ENCODE measurements at places on chromosomes 5 and 9.

DNA sequence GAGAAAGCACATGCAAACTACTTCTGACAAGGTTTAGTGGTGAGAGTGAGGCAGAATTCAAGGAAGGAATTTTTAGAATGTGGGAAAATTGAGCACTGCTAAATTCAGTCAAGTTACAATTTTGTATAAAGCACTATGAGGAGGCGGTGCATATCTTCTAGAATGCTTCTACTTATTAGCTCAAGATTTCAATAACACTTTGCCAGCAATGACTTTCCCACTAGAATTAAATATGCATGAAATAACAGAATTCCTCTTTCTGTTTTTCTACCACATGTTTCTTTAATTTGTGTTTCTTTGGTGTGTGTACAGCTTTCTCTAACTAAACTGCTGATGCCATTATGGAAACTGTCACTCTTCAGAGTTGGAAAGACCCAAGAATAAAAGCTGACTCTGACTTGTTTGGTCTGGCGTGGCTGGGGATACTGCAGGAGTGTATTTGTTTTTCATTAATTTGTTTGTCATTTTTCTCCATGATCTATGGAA lies 163.5 kb downstream of the ARSB start:
- no peak for DNase-seq

DNA sequence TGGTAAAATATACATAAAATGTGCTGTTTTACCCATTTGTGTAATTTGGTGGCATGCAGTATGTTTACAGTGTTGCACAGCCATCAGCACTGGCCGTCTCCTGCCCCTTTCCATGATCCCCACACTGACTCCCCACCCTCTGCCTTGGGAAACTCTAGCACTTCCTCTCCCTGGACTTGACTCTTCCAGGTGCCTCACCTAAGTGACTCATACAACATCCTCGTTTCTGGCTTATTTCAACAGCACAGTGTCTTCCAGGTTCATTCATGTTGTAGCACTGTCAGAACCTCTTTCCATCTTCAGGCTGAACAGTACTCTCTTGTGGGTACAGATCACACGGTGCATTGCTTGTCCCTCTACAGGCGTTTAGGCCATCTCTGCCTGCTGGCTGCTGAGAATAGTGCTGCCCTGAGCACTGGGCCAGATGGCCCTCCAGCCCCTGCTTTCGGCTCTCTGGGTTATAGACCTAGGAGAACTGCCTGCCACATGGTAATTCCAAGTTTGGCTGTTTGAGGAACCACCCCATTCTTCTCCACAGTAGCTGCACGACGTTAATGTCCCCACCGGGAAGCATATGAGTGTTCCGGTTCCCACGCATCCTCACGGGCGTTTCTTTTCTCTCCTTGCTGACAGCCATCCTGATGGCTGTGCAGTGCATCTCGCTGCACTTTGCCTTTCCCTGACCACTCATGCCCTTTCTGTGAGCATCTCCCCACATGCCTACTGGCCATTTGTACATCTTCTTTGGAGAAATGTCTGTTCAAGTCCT lies 211.8 kb downstream of the FANCC start:
- no peak for DNase-seq

DNA sequence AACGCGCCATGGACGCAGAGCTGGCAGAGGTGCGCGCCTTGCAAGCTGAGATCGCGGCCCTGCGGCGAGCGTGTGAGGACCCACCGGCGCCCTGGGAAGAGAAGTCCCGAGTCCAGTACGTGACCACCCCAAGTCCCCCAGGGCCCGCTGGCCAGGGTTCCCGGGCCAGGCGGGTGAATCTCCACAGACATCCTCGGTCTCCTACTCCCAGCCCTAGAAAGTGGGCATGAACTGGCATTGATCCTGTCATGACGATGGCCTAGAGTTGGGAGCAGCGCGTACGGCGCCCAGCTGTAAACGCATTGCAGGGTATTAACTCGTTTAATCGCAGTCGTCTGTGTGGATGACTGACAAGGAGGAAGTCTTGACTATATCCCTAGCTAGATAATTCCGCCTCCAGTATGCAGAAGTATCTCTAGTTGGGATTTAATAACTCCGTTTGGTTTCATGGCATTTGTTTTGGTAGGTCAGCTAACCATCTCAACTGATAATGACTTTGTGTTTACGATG lies 293 bp downstream of the CENPP start:
- DNase-seq = no peak

DNA sequence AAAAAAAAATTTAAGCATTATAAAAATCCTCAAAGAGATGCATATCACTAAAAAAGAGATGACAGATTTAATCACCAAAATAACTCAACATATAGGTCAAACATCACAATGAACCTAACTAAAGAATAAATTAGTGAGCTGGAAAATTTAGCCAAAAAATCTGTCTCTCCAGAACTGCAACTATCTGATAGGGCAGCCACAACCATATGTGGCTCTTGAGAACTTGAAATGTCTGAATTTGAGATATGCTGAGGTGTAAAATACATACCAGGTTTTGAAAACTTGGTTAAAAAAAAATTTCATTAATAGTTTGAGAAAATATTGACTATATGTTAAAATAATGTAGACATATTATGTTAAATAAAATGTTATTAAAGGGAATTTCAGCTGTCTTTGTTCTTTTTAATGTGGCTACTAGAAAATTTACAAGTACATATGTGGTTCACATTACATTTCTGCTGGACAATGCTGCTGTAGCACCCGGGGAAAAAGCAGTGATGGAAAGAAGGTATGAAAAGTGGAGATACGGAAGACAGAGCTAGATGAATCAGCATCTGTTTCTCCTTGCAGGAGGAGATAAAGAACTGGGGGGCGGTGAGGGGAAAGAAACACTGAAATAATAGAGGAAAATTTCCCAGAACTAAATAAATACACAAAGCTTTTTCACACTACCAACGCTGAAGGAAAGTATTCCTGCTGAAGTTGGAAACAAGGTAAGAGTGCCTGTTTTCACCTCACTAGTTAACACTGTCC lies 66.1 kb downstream of the DCP2 start:
- DNase-seq = no peak

GRCh38 chr5:148483750-148484149 lies 100.0 kb downstream of the FBXO38 start:
- DNase-seq = no peak

- DNase-seq = no peak
Observed at GRCh38 chr5:78280261-78280660, 14.2 kb downstream of the AP3B1 start.

- no peak for DNase-seq
Observed at GRCh38 chr5:131587541-131587940, 47.5 kb downstream of the RAPGEF6 start.

DNA sequence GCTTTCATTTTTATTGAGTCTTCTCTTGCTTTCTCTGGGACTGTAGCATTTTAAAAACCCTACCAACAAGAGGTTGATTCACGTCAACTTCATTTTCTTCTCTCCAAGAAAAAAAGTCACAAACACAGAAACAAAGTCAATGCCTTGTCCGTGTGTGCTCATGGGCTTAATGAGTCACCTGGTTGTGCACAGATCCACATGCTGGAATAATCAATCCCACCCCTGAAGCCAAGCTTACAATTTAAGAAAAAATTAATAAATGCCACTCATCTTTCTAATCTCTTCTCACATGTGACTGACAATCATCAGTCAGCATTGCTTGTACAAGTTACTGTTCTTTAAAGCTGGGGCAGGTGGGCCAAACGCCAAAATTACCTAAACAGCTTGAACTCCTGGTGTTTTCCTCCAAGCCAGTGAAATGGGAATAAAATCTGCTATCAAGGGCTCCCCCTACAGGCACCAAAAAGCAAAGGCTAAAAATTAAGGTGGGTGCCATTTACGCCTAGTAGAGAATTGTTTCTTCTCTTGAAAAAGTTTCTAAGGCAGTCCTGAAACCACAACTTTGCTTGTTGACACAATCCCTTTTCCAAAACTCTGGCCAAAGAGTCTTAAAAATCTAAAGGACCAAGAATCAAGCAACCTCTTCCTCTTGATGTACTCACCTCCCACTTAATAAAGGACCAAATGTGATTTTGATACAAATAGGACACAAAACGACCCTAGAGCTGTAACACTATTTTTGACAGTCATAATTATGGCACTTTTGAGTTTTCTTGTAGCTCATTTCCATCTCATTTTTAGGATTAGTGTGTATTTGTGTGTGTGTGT lies 21.3 kb downstream of the TRMO start:
- no peak for DNase-seq

DNA sequence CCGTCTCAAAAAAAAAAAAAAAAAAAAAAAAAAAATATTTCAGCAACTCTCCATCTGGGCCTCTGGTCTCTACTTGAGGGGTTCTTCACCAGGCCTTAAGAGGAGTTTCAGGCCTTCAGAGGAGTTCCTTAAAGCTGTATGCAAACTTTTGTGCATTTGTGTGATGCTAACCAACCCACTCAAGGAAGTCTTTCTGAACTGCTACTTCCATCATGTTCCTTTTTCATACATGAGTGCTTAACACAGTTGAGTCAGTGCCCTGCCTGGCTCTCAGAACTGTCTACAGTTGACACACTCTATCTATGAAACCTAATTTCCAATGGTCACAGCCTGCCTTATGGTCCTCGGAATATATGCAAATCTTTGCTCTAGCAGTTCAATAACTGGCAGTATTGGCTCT lies 146.5 kb downstream of the MEF2C start:
- DNase-seq = no peak

GRCh38 chr5:139012176-139012575 lies 137.0 kb upstream of the LRRTM2 start:
- no peak for DNase-seq

- no peak for DNase-seq
Observed at GRCh38 chr5:88952344-88952743, 69.4 kb upstream of the MEF2C start.

DNA sequence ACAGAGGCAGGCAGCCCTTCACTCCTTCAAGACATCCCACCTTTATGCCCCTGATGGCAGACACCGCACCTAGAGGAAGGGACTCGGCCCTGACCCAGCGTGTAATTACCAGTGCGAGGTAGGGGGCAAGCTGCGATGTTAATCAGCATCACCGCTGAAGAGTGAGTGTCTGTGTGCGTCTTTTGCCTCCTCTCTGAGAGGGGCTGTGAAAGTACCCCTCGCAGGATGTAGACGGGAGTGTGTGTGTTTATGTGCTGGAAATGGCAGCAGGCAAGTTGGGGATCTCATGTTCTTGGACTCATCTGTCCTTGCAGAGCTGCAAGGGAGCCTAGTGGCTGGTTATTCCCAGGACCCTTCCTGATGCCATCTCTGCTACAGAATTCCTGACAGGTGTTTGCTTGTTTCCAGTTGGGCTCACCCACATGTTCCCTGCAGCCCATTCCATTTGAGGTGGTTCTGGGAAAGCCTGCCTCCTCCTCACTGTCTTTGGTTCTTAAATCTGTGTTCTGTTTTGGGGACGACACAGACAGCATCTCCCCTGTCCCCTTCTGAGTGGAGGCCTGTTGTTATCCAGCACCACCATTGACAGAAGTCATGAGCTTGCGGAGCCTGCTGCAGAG lies 70.5 kb downstream of the ZNF618 start:
- no peak for DNase-seq

DNA sequence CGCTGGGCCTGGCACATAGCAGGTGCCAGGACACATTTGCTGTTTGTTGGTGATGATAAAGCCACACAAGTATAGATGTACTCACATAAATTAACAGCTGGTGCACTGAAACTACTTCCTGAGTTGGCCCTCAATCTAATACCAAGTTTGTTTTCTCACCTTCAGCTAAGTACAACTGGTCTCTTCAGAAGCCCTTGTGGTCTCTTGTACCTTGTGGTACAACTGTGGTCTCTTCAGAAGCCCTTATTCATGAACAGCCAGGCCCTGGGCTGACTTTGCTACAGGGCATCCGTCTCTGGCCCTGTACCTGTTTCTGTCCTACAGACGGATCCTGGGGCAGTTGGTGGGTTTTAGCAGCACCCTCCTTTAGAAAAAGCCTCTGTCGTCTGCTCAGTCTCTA lies 81.5 kb downstream of the DAB2IP start:
- DNase-seq = no peak

- DNase-seq = no peak
Observed at GRCh38 chr9:129667850-129668249, 2.4 kb downstream of the PRRX2 start.

DNA sequence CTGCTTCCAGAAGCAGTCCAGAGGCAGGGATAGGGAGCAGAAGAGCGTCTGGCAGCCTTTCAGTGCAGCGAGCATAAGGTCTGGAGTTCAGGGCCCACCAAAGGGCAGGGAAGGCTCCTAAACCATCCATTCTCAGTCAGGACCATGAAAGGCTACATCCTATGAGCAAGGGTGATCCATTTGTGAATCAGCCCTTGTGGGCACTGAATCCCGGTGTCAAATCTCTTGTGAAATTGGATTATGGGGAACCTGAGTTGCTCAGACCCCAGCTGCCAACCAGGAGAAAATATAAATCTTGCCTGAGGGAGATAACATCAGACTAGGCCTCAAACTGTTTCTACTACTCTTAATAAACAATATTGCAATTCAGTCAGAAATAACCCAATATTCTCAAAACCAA lies 204.4 kb downstream of the SYK start:
- no peak for DNase-seq

GRCh38 chr5:76983468-76983867 lies 30.6 kb downstream of the CRHBP start:
- DNase-seq = no peak

- DNase-seq = no peak
Observed at GRCh38 chr9:107566611-107567061, 77.1 kb upstream of the KLF4 start.

All from stimulated activated CD8-positive, alpha-beta memory T cell treated with anti-CD3 and anti-CD28 coated beads, Interleukin-7, amount 100 ng/mL, for 1 hour (primary cell).